ENCODE measurements at places on chromosomes 1 and 21. TPM values are rescaled to one million over a fixed set of nuclear protein-coding genes. Genes with fewer than 3 reads are reported as not detected.

- no peak for DNase-seq
Observed at GRCh38 chr1:26574018-26574417, 44.5 kb downstream of the RPS6KA1 start.

Gene RUNX3
- total RNA-seq, result 6.1 TPM

Gene DHRS3
- total RNA-seq, result 85.9 TPM

- peak; percentile 42 for DNase-seq
Observed at GRCh38 chr1:28540651-28541050, 12.2 kb upstream of the TRNAU1AP start.

DNA sequence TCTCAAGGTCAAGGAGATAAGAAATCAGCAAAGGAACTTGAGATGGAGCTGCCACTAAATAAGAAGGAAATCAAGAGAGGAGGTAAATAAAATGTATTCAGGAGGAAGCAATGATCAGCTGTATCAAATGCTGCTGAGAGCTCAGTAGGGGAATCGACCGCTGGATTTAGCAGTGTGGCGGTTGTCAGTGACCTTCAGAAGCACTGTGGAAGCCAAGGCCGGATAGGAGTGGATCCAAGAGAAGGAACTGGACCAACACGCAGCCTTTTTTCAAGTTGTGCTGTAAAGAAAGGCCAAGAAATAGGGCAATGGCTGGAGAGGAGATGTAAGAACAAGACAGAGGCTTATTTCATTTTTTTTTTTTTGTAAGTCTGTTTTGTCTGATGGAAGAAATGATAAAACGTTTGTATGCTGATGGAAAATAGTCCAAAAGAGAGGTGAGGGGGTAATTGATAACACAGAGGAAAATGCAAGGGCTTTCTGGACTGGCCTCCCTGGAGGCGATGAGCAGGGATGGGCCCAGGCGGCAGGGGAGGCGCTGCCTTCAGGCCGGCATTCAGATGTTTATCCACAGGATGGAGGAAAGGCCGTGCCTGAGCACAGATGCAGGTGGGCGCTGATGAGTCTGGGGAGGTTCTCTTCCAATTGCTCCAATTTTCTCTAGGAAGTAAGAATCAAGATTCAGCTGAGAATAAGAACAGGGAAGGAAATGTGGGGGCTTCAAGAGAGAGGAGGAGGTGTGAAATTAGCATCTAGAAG lies 17.5 kb upstream of the FAM43B start:
- no peak for DNase-seq

- DNase-seq, result no peak
Observed at GRCh38 chr1:113963281-113963906, 15.9 kb upstream of the OLFML3 start.

DNA sequence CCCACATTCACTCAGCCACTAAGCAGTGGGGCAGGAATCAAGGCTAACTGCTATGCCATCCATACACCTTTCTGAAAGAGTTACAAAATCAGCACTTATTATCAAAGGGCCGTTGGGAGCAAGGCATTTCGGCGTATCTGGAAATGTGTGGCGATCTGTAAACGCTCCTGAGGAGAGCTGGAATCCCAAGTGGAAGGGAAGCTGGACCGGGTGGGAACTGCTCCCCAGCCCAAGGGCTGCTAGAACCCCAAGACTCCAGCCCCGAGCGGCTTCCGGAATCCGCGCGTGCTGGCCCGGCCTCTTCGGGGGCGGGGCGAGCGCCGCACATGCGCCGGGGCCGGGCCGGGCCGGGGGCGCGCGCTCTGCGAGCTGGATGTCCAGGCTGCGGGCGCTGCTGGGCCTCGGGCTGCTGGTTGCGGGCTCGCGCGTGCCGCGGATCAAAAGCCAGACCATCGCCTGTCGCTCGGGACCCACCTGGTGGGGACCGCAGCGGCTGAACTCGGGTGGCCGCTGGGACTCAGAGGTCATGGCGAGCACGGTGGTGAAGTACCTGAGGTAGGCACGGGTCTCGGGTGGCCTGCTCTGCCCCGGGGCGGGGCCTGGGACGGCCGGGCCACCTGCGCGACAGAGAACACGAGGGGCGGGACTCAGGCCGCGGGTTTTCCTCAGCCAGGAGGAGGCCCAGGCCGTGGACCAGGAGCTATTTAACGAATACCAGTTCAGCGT lies at the start of gene NAXE:
Gene NAXE (plus strand): TSS at position 345 of the 726 bp plus-strand sequence. CDS start 29 bp downstream, at position 374.
- peak; percentile 86 for DNase-seq

- peak; percentile 32 for DNase-seq
Observed at GRCh38 chr1:57307392-57308170, 116.3 kb downstream of the DAB1 start.

GRCh38 chr1:109959974-109960744 lies 24.4 kb upstream of the AHCYL1 start:
- DNase-seq, result no peak

GRCh38 chr1:211326528-211327345 lies at the start of gene TRAF5:
Gene TRAF5, plus strand, starts transcription at chr1:211326833. Its CDS starts 26,407 bp downstream, at chr1:211353240.
- peak; percentile 67 for DNase-seq

Gene MAEL
- not detected for total RNA-seq

Gene CELA3A
- total RNA-seq, result 0.65 TPM

DNA sequence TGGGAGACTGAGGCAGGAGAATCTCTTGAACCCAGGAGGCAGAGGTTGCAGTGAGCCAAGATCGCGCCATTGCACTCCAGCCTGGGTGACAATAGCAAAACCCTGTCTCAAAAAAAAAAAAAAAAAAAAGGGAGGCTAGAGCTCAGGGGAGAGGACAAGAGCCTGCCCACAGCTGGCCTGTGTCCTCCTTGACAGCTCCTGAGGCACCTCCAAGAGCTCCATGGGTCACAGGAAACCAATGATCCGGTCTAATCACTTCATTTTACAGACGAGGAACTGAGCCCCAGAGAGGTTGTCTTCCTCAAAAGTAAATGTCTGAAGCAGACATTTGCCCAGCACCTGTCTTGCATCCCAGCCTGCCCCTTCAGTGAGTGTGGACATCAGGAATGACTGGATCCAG lies 49.4 kb downstream of the NID1 start:
- DNase-seq, result no peak

Gene TRAF3IP3
- 7.7 TPM for total RNA-seq

GRCh38 chr1:37795340-37796125 lies 1.9 kb downstream of the MANEAL start:
- peak; percentile 82 for DNase-seq

Gene IPO13
- 32.6 TPM for total RNA-seq

DNA sequence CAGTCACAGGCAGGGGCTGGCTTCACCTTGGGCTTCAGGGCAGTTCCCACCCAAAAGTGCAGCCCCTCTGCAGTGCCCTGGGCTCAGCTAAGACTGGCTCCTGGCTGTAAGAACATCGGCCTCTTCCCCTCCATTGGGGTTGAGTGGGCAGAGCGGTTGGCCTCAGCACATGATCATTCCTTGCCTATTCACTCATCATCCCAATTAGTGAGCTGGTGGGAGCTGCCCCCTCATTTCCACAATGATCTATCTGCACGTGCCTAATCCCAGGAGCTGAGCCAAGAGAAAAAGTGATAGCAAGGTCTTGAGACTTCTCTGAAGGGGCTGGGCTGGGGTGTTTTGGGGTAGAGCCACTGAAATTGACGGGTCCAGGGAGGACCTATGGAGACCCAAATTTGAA lies 133.6 kb downstream of the SYF2 start:
- DNase-seq, result no peak

DNA sequence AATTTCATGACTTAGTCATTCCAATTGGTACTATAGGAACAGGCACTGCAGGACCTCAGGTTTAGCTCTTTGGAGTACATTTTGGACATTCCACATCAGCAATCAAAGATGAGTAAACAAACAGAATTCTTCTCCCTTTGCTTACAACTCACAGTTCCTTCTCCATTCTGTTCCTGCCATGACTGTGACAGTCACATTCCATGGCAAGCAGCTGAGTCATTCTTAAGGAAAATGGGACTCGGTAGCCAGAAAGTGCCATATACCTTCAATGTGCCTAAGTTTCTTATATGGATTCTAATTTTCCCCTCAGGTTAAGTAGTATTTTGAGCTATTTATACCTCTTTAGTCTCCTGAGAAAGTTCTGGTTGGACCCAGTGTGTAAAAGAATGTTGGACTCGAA lies 25.6 kb downstream of the CRCT1 start:
- DNase-seq, result no peak

- DNase-seq, result no peak
Observed at GRCh38 chr1:179825206-179825605, 52.4 kb downstream of the TOR1AIP2 start.

GRCh38 chr1:3410142-3410925 lies 44.1 kb upstream of the ARHGEF16 start:
- peak; percentile 60 for DNase-seq

DNA sequence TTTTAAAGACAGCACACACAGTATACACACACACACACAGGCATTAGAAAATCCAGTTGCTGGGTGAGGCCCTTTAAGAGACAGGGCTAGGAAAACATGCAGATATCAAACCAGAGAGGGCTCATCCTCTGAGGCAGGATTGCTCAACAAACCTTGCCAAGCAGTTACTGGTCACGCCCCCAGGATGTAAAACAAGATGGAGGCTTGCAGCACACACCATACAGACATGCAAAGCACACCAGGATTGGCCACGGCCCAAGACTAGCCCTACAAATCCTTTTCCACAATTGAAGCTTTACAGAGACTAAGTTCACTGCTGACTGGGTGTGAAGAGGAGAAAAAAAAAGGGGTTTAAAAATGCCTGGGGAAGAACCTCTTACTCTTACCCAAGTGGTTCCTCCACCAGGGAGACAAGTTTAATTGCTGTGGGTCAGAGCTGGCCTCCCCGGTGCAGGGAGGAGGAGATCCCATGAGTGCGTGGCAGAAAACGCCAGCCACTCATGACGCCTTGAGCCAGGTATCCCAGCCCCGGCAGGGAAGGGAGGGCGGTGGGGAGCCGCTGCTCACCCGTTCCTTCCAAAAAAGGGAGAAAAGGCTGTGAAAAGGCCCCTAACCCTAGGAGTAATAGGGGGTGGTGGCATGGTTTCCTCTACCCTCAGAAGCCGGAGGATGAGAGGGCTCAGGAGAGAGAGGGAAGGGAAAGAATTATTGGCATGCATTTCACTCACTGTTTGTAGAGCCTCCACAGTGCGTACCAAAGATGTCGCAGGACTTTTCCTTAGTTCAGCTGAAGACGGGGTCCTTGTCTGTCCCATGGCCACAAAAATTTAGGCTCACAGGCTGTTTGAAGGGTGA lies 594.6 kb upstream of the ZP4 start:
- DNase-seq, result peak; percentile 10

Gene KRTAP19-4
- total RNA-seq, result not detected

DNA sequence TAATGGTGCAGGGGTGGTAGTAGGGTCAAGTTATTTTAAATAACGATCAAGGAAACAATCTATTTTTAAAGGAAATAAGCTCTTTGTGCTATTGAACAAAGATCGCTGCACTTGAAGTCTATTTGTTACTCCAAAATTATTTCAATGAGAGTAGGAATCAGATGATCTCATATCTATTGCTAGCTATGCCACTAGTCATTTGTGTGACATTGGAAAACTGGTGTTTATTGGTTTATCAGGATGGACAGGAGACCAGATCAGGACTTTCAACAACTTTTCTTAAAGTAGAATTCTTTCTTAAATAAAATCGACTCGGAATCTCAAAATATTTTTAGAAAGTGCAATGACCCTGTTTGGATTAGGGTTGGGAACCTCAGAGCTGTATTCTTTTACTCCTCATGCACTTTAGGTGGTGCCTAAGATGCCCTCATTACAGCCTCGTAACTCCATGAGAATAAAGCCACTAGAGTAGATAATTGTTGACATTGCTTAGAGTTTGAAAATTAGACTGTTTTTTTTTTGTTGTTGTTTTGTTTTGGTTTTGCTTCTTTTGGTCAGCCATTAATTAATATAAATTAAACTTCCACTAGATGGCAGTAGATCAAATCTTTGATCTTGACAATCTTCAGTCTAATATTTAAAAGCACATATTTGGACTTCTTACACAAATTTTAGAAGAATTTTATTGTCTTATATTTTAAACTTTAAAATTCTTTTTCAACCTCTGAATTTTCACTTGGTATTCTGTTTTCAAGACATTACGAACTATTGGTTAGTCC lies 352.4 kb downstream of the USP25 start:
- no peak for DNase-seq

DNA sequence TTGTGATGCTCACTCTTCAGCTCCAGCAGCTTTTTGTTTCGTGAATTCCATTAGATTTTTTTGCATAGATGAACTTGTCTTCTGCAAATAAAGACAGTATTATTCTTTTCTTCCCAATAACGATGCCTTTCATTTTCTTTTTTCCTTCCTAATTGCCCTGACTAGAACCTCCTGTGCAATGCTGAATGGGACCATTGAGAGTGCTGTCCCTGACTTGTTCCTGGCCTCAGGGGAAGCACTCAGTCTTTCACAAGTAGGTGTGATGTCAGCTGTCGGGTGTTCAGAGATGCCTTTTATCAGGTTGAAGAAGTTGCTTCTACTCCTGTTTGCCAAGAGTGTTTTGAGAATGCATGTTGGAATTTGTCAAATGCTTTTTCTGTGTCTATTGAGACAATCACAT lies 64.3 kb upstream of the ADARB1 start:
- no peak for DNase-seq

Gene CELA2A
- total RNA-seq, result not detected

DNA sequence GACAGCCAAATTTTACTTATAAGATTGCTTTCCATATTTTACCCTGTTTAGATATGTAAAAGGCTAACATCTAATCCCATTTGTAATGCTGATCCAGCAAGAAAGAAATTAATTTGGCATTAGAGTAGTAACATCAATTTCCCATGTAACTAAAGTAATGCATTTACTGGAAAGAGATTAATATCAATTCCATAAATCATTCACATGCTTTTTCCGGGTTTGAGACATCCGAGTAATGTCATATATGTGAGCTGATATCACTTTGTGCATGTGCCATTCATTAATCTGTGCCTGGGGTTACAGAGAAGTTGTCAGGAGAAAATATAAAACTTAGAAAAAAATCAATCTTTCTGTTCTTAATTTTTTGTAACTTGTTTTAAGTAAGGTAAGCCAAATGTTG lies 206.1 kb downstream of the AGBL4 start:
- DNase-seq, result no peak

GRCh38 chr1:240797050-240797449 lies 185.1 kb upstream of the GREM2 start:
- no peak for DNase-seq

Gene RORC
- 29.5 TPM for total RNA-seq

DNA sequence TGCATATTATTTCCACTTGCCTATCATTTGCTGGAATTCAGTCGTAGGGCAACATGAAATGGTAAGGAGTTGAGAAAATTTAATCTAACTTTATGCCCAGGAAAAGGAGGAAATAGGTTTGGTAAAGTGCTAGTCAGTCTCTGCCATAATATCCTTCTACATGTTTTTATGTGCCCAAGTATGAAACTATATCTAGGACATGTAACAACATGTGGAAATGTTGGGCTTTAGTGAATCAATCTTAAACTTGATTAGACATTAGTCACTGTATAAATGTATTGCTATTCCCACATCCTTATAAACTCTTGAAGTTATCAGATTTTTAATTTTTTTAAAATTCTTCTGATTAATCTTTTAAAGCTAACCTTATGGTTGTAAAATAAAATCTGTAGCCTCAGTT lies 204.7 kb upstream of the ZRANB2 start:
- no peak for DNase-seq

Gene PLA2G2D
- not detected for total RNA-seq

Gene ARHGEF19
- 13.3 TPM for total RNA-seq

Gene RFX5
- total RNA-seq, result 20.5 TPM

- DNase-seq, result peak; percentile 61
Observed at GRCh38 chr1:171188388-171189266, 3.5 kb downstream of the FMO2 start.

Gene CFAP107
- total RNA-seq, result not detected

Gene EPHA8
- total RNA-seq, result not detected

Gene MNDA
- total RNA-seq, result 5.7 TPM

Gene AIM2
- total RNA-seq, result 1.0 TPM
